ENCODE measurements at places on chromosomes 1 and 21.
A peak's percentile ranks its signal among the peaks of the same experiment; 100 is the strongest.

- DNase-seq: no peak
These were observed 33.2 kb downstream of the RGS13 start for GRCh38 chr1:192669174-192669573.

DNA sequence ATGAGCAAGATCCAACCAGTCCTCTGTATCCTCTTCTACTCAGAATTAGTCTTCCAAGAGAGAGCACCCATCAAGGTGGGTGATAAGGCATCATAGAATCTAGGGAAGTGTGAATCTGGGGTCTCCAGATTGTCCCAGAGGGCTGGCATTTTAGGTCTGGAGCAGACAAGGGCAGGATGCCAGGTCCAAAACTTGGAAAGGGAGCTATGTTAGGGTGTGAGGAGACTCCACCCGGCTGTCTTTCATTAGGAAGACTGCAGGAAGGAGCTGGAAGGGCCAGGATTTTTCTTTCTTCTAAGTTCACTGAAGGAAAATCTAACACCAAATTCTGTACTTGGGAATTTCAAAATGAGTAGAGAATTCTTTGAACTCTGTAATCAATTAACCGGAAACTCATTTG is 86.1 kb upstream of the BMP8A start:
- no peak for DNase-seq

GRCh38 chr1:110554871-110555801 is 36.2 kb upstream of the KCNA10 start:
- DNase-seq: no peak

- no peak for DNase-seq
These were observed 27.7 kb downstream of the CXADR start for GRCh38 chr21:17540530-17540929.

GRCh38 chr1:220882061-220882891 is 3.0 kb downstream of the HLX start:
- DNase-seq: no peak

DNA sequence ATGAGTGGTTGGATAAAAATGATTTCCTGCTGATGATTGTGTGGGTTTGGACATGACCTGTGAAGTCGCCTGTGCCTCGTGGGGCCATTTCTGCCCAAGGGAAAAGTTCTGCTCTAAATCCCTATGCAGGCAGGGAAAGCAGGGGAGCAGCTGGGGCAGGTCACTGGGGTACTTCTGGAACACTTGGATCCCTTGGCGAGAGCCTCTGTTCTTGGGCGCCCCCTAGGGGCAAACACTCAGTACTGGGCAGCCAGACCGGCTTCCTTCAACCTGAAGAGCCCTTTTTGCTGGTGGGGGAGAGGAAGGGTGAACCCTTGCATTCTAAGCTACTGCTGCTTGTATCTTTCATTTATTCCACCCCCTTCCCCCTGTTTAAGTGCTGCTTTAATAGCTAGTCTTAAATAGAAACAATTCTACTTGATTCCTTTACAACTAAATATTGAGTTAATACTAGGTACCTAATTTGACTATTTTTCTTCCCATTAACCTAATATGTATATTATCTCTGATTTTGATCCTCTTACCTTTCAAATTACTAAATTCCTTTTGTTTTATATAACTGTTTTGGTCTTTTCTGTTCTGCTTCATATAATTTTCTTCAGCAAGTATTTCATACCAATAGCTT is 5.1 kb upstream of the CLEC20A start:
- peak; percentile 85 for DNase-seq

GRCh38 chr1:167984886-167985489 is 48.1 kb upstream of the MPC2 start:
- no peak for DNase-seq

GRCh38 chr1:43585557-43585956 is 54.9 kb downstream of the PTPRF start:
- no peak for DNase-seq
